Stimulated activated CD4-positive, alpha-beta T cell treated with anti-CD3 and anti-CD28 coated beads, Interleukin-15, amount 100 ng/mL, for 1 hour (primary cell): ENCODE measurements at places on chromosomes 5 and 9.

GRCh38 chr5:111859031-111859430, 102.0 kb upstream of the NREP start:
- no peak for DNase-seq

- no peak for DNase-seq
Measured at GRCh38 chr9:69981686-69982445, 61.8 kb upstream of the MAMDC2 start.

DNA sequence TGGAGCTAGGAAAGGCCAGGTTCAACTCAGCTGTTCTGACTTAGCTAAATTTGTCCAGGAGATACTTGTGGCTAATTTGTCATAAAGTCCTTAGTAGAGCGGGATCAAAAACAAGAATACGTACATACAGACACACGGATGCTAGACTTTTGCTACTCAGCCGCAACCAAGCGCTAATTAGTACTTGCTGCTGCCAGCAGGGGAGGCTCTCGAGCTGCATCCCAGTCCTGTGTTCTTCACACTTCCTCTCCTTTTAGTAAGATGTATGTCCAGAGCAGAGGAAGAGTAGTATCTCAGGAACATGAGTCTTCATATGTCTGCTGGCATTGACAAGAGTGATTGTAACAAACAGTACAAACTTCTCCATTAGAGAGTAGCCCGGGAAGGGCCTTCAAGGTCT, 58.3 kb downstream of the CYFIP2 start:
- no peak for DNase-seq

GRCh38 chr9:136323371-136323789, 4.0 kb upstream of the GPSM1 start:
- DNase-seq, result no peak

GRCh38 chr9:2299843-2300205, 284.7 kb downstream of the SMARCA2 start:
- DNase-seq, result no peak
